ENCODE measurements at places on chromosomes 6 and 20. TPM values are rescaled to one million over a fixed set of nuclear protein-coding genes. Genes with fewer than 3 reads are reported as not detected.
A peak's percentile ranks its signal among the peaks of the same experiment; 100 is the strongest.

DNA sequence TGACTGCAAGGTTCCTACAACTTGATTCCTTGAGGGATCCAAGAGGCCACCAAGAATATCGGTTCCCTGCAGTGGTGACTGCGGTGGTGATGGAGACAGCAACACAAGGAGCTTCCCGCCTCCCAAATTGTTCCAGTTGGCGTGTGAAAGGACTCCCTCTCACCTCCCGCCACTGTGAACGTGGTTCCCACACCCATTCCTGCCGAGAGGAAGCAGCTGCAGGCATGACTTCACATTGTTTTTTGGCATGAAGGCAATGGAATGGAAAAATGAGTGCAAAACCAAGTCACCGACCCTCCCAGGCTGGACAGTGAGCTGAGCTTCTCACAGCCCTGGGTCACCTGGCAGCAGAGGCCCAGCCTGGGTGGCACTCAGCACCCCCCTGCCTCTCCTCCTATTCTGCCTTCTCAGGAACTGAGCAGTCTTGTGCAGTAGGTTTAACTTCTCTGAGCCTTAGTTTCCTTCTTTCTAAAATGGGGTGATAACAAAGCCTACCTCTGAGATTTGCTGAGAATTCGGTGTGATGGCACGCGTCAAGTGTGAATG lies 75.0 kb downstream of the CNKSR3 start:
- DNase-seq = no peak

GRCh38 chr20:43658069-43658722 lies 8.7 kb upstream of the MYBL2 start:
- no peak for DNase-seq

GRCh38 chr6:112203577-112204349 lies 50.6 kb downstream of the LAMA4 start:
- DNase-seq = peak; percentile 72

GRCh38 chr6:38749473-38749872 lies 34.4 kb downstream of the DNAH8 start:
- no peak for DNase-seq

OOEP gene
- not detected for total RNA-seq

DNA sequence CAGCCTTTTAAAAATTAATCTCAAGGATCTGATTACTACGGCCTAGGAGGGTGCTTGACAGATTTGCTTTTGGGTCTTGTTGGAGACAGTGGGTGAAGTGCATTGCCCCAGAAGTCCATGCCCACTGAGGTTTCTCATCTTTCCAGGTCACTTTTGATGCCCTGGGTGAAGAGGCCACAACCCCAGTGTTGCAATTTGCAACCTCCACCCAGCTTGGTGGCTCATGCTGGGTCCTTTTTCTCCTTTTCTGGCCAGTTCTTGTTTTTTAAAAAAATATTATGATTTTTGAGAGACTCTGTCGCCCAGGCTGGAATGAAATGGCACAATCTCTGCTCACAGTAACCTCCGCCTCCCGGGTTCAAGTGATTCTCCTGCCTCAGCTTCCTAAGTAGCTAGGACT lies 9.4 kb downstream of the STX11 start:
- DNase-seq = no peak

DNA sequence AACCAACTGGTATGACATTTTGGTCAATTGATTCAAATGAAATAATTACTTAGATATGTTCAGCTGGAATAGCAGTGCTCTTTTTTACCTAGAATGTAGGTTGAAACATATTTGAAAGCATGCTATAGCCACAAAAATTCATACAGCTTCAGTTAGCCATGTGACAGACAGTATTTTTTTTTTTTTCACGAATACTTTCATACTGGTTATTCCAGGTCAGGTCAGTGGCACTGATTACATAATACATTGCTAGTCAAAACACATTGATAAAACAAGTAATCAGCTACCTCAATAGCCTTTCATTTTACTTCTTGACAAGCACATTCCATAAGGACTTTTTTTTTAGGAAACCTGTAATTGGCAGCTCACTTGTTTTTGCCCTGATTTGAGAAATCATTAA lies 222.6 kb downstream of the EYA4 start:
- DNase-seq = no peak

DNA sequence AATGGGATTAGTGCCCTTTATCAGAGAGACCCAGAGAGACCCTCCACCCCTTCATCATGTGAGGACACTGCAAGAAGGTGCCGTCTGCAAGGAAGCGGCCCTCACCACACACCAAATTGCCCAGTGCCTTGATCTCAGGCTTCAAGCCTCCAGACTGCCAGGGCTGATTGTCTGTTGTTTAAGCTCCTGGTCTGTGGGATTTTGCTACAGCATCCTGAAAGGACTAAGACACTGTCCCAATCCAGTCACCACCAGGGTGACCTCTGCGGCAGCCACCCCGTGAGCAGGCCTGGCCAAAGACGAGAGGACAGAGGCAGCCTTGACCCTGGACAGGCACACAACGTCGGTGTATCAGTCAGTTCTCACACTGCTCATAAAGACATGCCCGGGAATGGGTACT lies 13.5 kb upstream of the FRMD1 start:
- no peak for DNase-seq

GJA1 gene
- total RNA-seq = 1.1 TPM

PCK1 gene
- total RNA-seq = 0.49 TPM

GRCh38 chr6:85041376-85041775 lies 277.0 kb upstream of the TBX18 start:
- no peak for DNase-seq

GPX5 gene
- not detected for total RNA-seq

PPP1R10 gene
- 104 TPM for total RNA-seq

DNA sequence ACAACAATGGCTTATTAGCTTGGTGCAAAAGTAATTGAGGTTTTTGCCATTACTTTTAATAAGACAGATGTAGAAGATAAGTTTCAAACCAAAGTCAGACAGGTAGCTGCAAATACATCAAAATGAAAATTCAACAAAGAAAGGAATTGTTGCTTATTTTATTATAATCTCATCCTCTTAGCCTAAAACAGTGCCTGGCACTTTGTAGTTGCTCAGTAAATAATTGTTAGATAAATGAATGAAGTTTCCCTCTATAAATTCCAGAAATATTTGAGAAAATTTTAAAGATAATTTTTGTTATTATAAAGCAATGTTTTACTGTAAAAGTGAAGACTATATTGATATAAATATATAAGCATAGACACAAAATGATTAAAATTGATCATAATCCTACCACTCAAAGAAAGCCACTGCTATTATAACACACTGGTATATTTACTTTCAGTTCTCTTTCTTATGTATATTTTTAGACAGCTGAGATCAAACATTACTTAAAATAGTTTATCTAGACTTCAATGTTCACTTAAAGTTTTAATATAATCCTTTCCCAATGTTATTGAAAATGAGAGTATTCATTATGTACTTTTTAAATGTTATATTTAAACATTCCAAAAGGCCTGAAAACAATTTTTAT lies 42.5 kb downstream of the SESN1 start:
- DNase-seq = no peak

DNA sequence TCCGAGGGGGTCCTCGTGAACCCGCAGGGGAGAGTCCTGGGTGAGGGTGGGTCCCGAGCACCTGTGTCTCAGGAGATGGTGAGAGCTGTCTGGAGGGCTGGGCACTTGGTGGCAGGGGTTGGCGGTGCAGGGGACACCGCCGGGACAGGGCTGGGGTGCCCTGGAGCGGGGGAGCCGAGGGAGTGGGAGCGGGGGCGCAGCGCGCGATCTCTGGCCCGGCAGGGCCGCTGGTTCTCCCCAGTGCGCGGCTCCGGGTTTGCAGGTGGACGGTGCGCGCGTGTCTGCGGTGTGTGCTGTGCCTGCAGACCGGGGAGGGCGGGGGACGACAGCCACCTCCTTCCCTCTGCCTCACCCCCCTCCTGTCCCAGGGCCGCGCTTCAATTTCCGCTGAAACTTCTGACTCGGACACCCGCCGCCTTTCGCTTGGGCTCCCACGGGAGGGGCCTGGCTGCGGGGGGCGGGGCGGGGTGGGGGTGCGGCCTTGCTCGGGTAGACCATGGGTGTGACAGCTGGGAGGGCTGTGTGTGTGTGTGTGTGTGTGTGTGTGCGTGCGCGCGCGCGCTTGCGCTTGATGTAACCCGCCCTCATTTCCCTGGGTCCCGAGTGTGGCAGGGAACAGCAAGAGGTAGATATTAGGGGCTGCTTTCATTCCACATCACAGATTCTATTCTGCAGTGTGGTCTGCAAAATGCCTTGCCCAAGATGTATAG lies 1.2 kb downstream of the TRIB3 start:
- DNase-seq = peak; percentile 61

DNA sequence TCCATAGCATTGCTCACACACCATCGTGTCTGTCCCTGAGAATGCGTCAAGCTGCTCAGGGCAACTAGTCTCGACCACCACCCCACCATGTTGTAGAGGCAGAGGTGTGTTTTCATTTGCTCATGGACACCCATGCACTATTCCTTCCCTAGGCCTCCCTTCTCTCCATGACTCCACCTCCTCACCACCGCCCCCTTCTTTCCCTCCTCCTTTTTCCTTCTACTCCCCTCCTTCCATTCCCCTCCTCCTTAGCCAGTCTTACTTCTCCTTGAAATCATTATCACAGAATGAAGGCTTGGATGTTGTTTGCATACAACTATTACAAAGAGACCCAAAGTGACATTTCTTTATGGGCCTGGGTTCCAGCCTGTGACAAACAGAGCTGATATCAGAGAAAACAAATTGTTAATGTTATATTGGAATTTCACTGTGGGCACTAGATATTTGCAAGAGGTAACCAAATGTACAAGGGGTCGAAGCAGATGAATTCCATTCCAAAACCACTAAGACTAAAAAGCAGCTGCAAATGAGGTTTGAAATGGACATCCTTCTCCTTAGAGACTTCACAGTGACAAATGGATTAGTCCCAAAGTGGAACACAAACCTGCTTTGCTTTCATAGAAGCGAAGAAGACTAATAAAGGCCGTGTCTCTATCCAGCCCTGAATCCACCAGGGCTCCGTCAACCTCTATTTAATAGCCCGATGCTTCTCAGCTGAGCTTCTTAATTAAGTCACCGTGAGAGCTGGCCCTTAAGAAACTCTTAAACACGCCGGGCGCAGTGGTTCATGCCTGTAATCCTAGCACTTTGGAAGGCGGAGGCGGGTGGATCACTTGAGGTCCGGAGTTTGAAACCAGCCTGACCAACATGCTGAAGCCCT lies 275.8 kb upstream of the SULF2 start:
- no peak for DNase-seq

GRCh38 chr20:18678549-18679419 lies 90.9 kb downstream of the DTD1 start:
- DNase-seq = no peak

DNA sequence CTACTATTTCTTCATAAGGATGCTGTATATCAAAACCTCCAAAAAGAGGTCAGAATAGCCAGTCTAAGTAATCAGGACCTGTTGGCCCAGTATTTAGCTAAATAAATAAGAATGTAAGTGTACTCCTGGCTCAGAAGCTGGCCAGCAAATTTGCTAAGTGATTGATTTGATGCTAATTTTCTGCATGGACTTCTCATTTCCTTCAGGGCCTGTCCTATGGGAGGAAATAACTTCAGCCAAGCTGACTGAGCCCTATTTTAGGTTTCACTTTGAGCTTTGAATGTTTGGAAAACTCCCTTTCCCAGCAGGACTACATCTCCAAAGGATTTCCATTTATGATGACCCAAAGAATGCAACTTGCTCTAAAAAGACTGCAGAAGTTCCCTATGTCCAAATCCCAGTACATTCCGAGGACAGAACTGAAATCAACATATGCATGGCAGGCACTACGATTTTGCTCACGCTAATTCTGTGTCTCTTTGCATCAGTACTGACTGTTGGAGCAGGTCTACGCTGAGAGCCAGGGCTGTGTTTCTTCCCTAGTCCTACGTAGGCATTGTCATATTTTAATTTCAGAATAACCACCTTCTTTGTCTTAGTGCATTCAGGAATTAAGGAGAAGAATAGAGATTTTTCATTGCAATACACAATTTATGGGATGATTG lies 441.4 kb upstream of the PLCB4 start:
- no peak for DNase-seq

GRCh38 chr6:142945446-142946180 lies 637 bp upstream of the HIVEP2 start:
- DNase-seq = no peak

DNA sequence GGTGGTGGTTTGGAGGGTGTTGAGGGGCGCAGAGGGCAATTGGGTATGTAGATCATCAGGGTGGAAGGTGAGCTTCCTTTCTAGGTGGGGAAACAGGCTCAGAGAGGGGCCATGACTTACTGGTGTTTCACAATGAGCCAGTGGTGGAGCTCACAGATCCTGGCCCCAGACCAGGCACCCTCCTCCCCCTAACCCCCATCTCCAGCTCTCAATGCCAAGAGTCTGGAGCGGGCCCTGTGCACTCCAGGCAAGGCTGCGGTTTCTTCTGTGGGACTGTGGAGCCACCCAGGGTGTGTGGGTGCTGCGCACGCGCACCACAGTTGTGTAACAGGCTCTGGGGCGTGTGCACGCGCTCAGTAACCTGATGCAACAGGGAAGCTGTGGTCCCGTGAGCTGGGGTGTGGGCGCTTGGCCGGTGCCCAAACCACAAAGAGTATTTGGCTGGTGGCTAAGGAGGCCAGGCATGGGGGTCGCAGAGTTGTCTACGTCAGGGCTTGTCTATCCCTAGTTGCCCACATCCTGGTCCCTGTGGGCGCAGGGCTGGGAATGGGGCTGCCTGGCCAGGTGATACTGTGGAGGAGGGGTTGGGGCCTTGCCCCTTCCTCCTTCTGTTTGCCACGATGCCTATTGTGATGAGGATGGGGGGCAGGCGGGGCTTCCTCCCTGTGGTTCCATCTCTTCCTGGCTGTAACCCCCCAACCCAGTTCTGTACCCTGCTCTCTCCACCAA lies 37.5 kb upstream of the MRPS18A start:
- peak; percentile 26 for DNase-seq

DNA sequence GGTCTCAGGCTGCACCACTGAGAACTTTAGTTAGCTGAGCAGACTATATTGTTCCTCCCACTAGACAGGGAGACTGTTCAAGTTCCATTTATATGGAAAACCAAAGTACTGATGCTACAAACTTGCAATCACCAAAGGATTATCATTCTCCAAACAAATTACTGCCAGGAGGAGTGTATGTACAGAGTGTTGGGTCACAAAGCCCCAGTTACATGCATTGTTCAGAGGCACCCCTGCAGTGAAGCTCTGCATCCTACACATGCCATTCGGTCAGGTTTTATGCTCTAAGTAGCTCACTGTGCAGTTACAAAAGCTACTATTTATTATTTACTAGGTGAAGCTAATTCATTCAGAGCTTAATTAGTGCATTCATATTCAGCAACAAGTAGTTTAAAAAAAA lies 75.8 kb downstream of the SMLR1 start:
- no peak for DNase-seq

DNA sequence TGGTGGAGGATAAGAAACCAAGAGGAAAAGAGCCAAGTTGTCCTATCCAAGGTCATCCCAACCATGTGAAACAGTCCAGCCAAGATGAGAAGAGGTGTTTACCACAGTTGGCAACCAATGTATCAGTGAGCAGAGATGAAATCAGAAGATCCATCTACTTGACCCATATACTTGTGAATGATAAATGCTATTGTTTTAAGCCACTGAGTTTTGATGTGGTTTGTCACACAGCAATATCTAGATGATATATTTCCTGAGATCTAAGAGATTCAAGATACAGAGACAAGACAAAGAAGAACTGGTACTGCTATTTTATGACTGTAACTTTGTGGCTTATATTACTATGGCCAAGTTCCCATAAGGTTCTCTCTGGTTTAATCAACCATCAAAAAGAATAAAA lies 721.2 kb downstream of the MAFB start:
- no peak for DNase-seq

RAET1L gene
- 1.5 TPM for total RNA-seq

HLA-A gene
- 251 TPM for total RNA-seq

GRCh38 chr20:46883892-46884291 lies 10.8 kb upstream of the EYA2 start:
- DNase-seq = no peak

FOXQ1 gene
- 0.42 TPM for total RNA-seq

GRCh38 chr6:167733740-167734661 lies 92.7 kb upstream of the AFDN start:
- DNase-seq = no peak
